ENCODE measurements at places on chromosomes 4 and X.

DNA sequence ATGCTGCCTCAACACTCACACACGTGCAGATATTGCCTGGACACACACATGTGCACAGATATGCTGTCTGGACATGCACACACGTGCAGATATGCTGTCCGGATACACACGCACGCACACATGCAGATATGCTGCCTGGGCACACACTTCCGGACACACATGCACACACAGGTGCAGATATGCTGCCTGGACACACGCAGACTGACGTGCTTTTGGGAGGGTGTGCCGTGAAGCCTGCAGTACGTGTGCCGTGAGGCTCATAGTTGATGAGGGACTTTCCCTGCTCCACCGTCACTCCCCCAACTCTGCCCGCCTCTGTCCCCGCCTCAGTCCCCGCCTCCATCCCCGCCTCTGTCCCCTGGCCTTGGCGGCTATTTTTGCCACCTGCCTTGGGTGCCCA is 14.7 kb downstream of the FGFRL1 start:
- DNase-seq, result no peak

- DNase-seq, result no peak
These were observed 56.0 kb downstream of the MED28 start for GRCh38 chr4:17670423-17670822.

- peak; percentile 49 for DNase-seq
These were observed 31.7 kb downstream of the USP9X start for GRCh38 chrX:41116948-41117347.

DNA sequence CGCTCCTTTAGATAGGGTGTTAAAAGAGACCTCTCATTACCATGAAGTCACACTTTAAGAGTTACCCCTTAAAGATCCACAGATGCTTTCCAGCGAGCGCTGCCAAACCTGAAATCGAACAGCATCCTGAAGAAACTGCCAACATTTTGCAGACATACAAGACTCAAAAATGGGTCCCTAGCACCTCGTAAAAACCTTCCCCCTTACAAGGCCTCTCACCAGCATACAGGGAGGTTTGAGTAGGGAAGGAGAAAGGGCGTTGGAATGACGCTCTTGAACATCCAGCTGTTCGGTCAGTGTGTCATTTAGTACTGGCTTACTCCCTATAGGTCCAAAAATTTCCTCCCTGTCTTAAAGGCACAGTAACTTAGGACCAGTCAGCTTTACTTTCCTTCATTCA is 45.3 kb upstream of the PGRMC1 start:
- DNase-seq, result no peak

DNA sequence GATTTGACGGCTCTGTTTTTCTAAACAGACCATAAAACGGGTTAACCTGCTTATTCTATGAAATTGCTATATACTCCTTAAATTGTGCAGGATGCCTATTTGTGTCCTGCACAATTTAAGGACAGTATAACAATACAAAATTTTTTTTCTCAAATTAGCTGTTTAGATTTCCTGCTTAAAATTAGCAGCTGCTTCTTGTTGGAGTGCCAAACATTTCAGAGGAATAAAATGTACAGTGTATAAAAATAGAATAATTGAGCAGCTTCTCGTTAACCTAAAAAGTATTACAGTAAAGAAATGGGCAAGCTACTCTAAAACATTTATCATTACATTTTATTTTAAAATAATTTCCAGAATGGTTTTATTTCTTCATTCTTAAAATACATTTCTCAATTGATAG is 100.5 kb downstream of the PPA2 start:
- DNase-seq, result no peak

GRCh38 chr4:109406337-109406931 is 27.2 kb upstream of the SEC24B start:
- DNase-seq, result no peak

DNA sequence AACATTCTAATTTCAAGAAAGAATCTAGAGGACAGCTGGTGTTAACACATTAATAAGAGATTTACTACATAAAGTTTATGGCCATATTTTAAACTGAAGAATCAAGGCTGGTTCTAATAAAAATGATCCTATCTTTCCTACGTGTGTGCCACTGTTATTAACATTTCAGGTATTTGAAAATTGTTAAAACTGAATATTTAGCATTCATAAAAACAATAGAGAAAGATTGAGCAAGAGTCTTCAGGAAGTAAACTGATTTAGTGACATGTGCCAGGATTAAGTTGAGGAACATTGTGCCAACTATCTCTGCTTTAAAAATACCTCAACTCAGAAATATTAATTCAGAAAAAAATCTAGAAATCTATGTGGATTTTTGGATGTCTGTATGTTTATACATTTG is 810.1 kb downstream of the FAT4 start:
- DNase-seq, result no peak

GRCh38 chrX:42515939-42516338 is 262.0 kb downstream of the PPP1R2C start:
- DNase-seq, result no peak

DNA sequence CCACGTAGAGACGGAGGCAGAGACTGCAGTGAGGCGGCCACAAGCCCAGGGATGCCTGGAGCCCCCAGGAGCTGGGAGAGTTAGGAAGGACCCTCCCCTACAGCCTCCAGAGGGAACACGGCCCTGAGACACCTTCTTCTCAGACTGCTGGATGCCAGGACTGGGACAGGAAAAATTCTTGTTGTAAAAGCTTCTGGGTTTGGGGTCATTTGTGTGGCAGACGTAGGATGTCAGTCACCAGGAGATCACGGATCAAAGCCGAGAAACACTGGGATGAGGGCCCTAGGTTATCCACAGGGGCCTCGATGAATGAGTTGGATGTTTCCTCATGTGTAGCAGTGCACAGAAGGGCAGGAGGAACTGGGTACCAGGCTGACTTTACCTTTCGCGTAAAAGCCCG is 163.7 kb downstream of the SHOX start:
- no peak for DNase-seq

DNA sequence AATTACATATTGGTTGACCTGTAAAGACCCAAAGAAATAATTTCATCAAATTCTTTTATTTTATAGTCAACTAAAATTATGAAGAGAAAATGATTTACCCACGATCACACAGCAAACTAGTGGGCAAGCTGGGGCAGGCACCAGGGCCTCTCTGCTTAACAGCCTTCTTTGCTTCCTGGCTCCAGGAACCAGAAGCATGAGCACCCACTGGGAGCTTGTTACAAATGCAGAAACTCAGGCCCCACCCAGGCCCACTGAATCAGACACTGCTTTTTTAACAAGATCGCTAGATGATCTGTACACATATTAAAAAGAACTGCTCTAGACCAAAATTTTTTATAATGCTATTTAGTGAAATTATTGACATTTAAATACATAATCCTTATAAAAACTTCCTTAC is 95.0 kb downstream of the GEMIN8 start:
- no peak for DNase-seq

DNA sequence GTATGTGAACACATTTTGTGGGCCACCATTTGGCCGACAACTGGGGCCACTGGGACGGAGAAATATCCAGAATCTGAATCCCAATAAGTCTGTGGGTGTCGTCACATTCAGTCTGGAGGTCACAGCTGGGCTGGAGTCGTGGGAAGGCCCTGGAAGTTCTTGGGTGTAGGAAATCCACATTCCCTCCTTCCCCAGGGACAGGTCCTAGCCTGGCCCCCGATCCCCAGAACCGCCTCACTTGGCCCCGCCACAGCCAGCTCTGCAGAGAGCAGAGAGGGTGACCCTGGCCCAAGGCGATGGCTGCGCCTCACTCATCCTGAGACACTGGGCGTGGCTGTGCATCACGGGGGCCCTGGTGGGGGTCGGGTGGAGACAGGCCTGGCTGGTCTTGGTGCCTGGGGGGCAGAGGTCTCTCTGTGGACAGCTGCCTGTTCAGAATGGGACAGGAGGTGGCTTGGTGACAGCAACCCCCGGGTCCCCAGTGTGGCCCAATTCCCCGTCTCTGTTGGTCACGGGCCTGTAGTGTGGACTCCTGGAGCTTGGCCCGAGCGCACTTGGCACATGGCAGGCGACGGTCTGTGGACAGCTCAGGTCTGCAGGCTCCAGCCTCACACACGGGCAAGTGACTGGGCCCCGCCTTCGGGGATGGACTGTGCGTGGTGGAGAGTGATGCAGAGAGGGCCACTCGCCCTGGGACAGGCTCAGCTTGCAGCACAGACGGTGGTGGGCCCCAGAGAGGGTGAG is 16.4 kb downstream of the DOK7 start:
- no peak for DNase-seq

GRCh38 chr4:146190456-146190855 is 14.9 kb downstream of the LSM6 start:
- no peak for DNase-seq

- DNase-seq, result no peak
These were observed 196.7 kb upstream of the PSAPL1 start for GRCh38 chr4:7631288-7632014.

DNA sequence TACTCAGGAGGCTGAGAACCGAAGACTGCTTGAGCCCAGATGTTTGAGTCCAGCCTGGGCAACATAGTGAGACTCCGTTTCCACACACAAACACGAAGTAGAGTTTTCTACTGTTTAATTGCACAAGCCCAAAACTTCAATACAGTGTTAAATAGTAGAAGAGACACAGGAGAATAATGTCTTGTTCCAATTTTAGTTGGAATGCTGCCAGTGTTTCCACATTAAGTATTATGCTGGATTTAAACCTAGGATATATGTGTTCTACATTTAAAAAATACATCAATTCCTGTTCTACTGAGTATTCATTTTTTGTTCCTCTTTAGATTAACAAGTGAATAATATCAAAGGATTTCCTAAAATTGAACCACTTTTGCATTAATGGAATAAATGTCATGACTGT is 91.3 kb downstream of the LCORL start:
- DNase-seq, result no peak

- no peak for DNase-seq
These were observed 124.9 kb downstream of the POU4F2 start for GRCh38 chr4:146763560-146763959.

DNA sequence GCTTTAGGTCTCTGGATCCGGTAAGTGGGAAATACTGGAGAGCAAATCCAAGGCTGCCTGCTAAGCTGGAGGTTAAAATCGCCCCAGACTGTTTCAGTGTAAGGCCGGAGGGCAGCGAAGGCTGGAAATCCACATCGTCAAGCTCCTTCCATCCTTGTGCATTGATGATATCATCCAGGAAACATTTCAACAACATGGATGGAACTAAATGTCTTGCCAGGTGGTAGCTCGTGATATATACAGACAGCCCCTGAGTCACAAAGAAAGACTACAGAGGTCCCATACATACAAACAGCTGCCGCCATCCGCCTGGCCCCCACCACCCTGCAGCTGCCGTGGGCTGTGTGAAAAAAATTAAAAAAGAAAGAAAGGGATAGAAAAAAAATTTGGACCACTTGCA is 148.9 kb upstream of the RBPJ start:
- no peak for DNase-seq

- no peak for DNase-seq
These were observed 56.8 kb downstream of the ARHGAP24 start for GRCh38 chr4:85531560-85532341.

DNA sequence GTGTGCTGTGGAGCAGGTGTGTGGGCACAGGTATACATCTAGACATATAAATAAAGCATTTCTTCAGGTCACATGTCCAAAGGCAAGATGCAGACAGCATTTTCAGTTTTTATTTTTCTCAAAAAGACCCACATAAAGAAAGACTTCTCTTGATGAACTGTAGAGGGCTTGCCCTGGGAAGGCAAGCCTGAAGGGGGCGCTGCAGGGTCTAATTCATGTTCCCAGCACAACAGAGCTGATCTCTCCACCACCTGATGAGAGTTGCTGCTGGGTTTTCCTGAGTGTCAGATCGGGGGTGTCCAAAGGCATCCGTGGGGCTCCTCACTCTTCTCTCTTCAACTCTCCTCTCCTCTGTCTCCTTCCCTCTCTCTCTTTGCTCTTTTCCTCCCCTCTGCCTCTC is 26.6 kb downstream of the ADRA2C start:
- DNase-seq, result no peak

GRCh38 chr4:2948895-2949781 is 14.1 kb downstream of the NOP14 start:
- DNase-seq, result no peak

DNA sequence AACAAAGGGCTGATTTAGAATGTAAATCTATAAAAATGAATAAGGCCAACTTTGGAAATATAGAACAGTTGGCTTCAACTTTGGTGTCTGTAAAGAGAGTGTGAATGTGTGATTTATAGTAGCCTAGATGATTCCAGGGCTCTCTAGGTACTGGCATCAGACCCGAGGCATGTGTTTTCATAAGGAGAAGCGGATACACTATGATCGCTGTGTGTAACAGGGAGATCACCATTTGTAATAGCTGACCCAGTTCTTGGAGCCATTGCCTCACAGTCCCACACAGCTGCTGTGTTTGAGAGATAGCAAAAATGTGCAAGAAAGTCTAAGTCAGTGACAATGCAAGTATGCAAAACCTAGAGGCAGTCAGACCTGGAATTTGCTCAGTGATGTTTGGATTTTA is 135.1 kb downstream of the REPS2 start:
- DNase-seq, result no peak

DNA sequence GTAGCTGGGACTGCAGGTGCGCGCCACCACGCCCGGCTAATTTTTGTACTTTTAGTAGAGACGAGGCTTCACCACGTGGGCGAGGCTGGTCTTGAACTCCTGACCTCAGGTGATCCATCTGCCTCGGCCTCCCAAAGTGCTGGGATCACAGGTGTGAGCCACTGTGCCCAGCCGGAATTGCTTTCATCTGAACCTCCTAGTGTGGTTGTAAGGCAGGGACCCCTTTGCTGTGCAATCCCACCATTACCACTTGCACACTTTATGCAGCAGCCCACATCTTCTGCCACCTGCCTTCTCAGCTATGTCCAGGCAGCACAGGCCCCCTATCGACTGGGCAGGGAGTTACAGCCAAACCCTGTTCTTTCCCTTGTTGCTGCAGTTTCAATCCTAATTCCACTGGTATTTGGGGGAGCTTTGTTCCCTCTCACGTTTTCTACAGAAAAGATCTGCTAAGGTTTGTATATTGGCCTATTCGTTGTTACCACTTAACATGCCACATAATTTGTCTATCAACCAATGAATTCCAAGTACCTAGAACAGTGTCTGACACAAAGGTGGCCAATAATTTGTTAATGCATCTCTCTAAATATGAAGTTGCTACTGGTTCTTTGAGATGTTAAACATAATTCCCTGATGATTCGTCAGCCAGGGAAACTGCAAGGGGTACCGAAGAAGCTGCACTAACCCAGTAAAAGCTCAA is 6.5 kb downstream of the RPL39 start:
- peak; percentile 58 for DNase-seq

- DNase-seq, result no peak
These were observed 37.8 kb downstream of the PCDH10 start for GRCh38 chr4:133186845-133187244.

- no peak for DNase-seq
These were observed 100.8 kb downstream of the SHISA3 start for GRCh38 chr4:42498040-42498439.

DNA sequence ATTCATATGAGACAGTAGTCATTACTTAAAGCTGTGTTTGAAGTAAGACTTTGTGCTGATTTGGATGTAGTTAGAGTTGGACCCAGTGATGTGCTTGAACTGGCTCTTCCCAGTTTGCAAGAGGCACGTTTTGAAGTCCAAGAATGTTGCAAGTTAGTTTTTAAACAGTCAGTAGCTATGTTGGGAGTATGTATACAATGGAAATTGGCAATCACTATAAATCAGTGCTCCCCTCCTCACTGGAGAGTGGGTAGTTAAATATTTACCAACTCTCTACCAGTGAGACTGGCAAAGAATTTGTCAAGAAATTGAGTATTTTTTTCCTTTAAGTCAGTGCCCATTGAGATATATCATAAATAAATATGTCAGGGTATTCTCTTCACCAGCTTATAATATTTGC is 191.9 kb upstream of the SPRY1 start:
- DNase-seq, result no peak

Data from T-helper 2 cell (primary cell).